HT1080 (cell line): ENCODE measurements at places on chromosomes 1 and 21.

- no peak for DNase-seq
Observed at GRCh38 chr1:98467586-98467985, 193.9 kb upstream of the SNX7 start.

DNA sequence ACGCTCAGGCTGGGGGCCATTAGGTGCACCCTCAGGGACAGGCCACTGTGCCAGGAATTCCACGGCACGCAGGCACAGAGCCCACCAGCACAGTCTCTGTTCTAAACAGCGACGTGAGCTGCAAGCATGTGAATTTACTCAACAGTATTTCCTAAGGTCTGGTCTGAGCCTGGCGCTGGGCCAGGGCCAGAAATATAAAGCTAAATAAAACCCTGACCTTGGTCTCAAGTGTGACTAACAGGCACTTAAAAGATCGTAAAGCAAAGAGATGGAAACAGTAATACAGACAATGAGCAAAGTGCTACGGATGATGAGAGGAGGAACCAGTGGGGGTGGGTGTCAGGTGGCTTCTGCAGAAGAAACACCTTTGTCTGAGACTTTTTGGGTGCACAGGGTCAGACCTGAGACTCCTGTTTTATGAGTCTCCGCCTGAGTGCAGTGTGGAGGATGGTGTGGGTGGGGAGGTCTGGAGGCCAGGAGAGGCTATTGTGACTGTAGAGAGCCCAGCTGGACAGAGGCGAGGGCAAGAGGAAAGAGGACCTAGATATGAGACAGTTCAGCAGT is 53.4 kb upstream of the EDN2 start:
- no peak for DNase-seq

GRCh38 chr1:206455666-206456344 is 14.5 kb upstream of the IKBKE start:
- DNase-seq, result no peak

DNA sequence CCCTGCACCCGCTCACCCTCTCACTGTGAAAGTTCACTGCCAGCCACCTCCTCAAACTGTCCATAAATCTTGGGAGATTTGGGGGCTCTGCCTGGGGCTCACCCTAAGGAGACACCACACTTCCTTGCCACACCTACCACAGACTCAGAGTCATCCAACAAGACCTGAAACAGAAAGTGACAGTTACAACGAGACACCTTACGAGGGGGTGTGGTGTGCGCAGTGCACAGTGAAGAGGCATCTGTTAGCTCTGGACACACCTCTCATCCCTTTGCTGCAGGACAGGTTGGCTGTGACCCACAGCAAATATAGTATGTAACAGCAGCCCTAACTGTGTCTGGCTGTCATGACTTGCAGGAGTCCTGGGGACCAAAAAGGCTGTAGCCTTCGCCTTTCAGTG is 190.2 kb downstream of the NR5A2 start:
- no peak for DNase-seq

DNA sequence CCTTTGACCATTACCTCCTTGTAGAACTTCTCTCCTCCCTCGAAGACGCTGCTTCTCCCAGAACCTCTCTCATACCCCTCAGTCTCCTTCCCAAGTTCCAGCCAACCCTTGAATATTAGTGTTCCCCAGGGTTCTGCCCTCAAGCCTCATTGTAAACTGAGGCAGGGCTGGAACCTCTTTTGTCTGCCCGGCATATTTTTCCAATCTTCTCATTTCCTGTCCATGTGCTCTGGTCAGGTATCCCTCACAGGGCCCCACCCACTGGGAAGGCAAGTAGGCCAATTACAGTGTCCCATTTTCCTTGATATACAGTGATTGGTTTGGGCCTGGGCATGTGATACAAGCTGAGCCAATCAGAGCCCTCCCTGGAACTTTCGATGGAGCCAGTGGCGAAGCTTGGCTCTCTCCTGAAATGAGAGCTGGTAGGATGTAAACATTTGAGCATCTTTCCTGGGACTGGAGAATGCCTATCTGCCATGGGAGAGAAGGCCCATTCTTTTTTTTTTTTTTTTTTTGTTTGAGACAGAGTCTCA is 57.1 kb upstream of the ID3 start:
- DNase-seq, result no peak

DNA sequence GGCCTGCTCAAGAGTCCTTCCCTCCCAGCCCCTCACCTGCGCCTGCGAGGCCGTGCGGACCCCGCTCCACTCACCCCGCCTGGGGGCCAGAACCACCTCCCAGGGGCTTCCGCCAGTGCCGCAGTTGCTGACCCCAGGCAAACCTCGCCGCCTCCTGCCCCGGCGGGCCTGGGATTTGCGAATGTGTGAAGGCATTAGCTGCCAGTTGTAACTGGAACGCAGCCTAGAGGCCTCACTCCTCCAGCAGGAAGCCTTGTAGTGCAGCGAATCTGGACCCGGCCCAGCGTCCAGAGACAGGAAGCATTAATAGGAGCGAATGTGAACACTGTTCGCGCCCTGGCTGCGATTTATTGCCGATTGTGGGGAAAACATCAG is 140.9 kb upstream of the ARHGEF16 start:
- peak; percentile 23 for DNase-seq

DNA sequence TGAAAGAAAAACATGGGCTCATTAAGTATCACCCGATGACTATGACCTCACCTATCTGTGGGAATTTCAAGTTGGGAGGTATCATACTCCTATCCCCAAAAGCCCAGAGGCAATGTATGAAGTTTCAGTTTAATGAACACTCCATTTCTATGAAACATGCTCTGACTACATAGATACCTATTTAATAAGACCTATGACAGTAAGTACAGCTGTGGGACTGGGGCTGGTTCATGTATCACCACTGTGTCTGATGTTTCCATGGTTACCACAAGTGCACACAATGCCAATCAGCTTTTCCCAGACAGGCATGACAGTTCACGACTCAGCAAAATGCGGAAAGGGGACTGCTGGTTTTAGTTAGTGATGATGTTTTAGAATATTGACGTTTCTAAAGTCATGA is 167.7 kb downstream of the SIPA1L2 start:
- DNase-seq, result peak; percentile 50

DNA sequence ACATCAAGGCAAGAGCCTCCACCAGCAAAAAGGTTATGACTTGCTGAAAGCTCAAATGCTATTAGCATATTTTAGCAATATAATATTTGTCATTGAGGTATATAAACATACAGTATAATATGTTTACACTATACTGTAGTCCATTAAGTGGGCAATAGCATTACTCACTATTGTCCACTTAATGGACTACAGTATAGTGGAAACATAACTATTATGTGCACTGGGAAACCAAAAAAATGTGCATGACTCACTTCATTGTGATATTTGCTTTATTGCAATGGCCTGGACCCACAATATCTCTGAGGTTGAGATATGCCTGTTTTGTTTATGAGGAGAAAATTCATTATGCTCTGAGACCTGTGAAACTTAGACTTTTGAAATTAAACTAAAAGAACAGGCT is 300.0 kb downstream of the BARHL2 start:
- peak; percentile 26 for DNase-seq

- DNase-seq, result peak; percentile 46
Observed at GRCh38 chr1:101474039-101474665, 237.3 kb downstream of the S1PR1 start.

- no peak for DNase-seq
Observed at GRCh38 chr1:65955503-65955902, 162.8 kb downstream of the PDE4B start.

GRCh38 chr1:167428395-167428794 is 89.9 kb downstream of the CD247 start:
- peak; percentile 34 for DNase-seq

GRCh38 chr1:18761948-18762840 is 97.3 kb downstream of the TAS1R2 start:
- DNase-seq, result peak; percentile 59

DNA sequence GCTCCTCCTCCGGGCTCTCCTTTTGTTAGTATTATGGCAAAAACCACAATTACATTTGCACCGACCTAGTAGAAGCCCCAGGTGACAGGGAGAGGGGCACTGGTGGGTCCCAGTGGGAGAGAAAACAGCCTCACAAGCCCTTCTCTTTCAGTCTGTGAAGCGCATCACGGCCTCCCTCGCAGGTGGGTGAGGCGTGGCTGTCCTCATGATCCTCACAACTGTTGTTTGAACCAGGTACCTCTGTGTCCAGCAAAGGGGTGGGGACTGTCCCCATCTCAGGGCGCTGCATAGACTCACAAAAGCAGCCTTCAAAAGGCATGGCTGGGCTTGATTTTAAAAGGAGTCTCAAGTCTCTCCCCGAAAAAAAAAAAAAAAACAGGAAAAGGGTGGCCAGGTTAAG is 7.9 kb upstream of the C2CD2 start:
- DNase-seq, result no peak

- peak; percentile 83 for DNase-seq
Observed at GRCh38 chr1:201309416-201309815, 26.1 kb downstream of the PKP1 start.
